Hypothalamus (tissue), 51 donors: ENCODE measurements at places on chromosomes 11 and 22.

DNA sequence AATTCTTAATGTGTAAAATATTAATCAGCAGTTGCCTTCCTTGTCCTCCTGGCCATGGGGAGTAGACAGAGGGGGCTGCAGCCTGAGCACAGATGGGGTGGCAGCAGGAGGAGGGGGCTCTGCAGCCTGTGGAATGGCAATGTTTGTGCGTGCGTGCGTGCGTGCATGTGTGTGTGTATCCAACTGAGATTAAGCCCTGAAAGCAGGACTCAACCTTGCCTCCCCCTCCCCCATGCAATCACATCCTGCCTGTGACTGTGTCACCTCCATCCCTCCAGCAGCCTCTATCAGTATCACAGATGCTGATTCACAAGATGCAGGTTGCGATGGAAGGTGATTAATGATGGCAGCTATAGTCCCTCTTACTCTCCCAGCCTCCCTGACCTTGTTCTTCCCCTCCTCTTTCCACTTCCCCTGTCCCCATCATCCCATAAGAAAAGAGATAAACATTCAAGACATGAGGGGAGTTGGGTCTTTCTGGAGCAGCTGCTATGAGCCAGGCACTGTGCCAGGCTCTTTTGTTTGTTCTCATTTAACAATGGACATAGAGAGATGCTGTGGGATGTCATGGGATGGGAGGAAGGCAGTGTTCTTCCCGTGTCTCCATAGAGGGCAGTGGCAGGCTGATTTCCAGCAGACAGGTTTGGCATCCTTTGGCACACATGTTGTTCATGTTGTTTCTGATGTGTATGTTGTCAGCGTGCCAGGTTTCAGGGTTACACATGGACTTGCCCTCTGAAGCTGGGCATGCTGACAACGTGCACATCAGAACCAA lies 43.8 kb upstream of the NECTIN1 start:
- no peak for DNase-seq

GRCh38 chr22:19448076-19448607 lies 631 bp upstream of the C22orf39 start:
- DNase-seq = no peak

DNA sequence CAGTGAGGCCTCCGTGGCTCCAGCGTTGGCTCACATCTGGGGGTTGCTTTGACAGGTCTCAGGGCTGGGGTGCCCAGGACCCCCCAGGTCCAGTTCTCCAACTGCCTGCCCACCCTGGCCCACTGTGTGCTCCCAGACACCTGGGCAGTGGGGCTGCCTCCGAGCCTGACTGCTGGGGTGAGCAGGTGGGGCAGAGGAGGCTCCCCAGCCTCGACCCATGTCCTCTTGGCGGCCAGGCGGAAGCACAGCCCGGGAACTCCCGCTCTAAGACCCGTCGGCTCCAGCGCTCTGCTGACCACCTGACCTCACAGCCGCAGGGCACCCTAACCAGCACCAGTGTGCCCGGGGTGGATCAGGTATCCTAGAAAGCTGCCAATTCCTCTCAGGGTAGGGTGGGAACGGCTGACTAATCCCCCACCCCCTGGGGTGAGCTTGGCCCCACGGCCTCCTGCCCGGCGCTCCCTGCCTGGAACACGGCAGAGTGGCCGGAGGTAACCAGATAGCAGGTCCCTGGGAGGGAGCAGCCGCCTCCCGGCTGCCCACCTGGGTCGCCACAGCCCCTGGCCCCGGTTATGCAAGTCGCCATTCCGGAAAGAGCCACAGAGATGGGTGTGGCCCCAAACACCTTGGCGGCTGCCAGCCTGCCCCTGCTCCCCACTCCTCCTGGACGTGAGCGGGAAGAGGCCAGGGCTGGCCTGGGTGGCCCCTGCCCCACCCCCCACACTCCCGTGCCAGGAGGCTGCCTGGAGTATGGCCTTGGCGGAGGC lies 19.2 kb upstream of the MUC5B start:
- DNase-seq = no peak

GRCh38 chr22:28918550-28919271 lies 35.3 kb downstream of the ZNRF3 start:
- DNase-seq = no peak

DNA sequence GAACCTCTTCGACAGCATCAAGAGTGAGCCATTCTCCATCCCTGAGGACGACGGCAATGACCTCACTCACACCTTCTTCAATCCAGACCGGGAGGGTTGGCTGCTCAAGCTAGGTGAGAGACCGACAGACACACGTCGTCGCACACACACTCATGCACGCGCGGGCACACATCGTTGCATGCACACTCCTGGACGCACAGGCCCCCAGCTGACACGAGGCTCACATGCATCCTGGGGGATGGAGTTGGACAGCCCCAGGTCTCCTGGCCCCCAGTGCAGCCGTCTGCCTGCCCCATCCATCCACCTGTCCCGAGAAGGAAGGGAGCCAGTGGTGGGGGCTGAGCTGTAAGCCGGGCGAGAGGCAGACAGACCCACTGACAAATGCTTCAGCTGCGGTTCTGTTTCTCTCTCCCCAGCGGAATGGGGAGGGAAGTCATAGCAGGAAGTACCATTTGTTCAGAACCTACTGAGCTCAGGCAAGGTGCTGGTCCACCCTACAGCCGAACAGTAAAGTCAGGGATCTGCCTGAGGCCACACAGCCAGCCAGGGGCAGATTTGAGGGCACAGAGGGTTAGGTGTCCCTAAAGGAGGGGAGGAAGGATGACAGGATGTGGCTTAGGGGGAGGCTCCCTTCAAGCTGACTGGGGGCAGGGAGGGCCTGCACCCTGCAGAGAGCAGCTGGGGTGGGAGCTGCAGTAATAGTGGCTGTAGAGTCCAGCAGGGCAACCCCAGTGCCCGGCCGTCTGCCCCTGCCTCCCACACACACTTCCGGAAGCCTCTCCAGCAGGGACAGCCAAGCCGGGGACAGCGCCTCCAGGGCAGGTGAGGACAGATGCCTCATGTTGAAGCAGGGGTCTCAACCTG lies 27.1 kb downstream of the CYTH4 start:
- no peak for DNase-seq

GRCh38 chr22:43878079-43878795 lies 13.6 kb downstream of the PNPLA5 start:
- no peak for DNase-seq
